OCI-M1 (cell line): ENCODE measurements at places on chromosomes 11 and 22.

DNA sequence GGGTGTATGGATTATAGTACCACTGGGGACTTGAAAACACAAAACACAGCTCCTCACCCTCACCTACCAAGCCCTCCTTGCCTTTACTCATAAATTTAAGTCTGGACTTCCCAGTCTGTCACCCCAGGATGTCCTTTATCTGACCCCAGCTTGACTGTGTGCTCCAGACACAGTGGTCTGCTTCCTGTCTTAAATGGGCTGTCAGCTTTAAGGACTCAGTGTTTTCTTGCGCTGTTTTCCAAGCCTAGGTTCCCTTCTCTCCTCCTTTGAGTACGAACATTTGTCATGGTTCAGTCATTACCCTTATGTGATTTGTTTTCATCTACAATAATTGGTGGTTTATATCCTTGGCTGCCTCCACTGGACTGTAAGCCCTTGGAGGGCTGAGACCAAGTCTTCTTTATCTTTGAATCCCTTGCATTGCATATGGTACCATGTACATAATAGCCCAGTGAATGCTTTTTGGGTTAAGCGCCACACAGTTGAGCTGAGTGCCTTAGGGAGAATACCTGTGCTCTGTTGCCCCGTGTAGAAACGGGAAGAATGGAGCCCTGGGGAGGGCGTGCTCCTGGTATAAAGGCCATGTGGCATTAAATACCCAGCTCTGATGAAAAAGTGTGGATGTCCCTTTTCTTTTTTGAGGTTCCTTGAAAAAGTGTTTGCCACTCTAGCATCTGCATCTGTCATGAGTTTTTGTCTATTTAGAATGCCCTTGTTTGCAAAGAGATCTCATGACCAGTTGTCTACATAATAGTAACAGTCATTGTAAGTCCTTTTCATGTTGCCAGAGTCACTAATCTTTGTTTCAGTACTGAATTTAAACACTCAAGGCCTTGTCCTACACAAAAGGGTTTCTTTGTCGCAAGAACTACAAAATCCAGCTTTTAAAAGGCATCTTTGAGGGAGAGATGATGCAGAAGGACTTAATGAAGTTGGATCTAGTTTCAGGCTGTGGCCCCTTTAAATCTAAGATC, 14.0 kb downstream of the PANX1 start:
- no peak for DNase-seq

DNA sequence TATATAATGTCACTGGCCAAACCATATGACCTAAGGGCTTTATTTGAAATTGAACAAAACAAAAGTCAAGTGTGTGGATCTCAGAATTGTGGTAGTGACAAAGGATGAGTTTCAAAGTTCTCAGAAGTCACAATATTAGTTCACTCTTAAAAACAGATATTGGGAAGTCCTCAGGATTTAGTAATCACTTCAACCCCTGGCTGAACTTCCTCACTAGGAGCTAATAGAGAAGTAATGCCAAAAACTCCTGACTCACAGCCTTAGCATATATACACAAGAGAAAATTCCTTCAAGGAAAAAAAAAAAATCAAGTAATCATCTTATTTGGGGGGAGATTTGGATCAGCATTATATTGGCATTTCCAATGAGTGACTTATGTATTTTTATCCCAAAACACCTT, 75.6 kb upstream of the APOA1 start:
- DNase-seq = no peak

DNA sequence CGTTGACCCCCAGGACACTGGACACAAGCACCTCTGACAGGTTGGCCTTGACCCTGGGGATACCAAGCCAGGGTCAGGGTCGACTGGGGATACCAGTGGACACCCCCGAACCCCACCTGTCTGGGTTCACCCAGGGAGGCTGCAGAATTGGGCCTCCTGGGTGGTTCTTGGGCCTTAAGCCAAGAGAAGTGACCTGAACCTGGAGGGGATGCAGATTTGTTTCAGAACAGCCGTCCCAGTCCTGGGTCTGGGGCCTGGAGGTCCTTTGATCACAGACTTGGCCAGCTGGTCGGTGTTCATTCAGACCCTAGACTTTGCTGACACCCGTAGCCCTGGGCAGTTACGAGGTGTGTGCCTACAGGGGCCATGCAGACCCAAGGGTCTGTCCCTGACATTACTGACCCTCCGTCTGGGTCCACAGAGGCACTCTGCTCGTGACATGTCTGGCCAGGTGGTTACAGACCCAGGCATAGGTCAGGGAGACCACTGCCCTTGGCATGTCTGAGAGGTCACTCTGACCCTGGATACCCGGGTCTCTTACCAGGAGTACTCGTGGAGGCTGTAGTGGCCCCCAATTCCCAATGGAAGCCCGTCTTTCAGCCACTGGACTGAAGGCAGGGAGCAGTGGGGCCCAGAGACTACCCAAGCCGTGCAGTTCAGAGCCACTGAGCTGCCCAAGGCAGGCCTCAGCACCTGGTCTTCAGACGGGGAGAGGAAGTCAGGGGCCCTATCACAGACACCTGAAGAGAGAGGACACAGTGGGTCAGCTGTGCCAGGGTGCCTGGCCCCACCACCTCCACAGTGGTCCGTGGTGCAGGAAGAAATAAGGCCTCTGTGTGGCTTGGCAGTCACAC, 6.4 kb downstream of the SIGIRR start:
- no peak for DNase-seq

DNA sequence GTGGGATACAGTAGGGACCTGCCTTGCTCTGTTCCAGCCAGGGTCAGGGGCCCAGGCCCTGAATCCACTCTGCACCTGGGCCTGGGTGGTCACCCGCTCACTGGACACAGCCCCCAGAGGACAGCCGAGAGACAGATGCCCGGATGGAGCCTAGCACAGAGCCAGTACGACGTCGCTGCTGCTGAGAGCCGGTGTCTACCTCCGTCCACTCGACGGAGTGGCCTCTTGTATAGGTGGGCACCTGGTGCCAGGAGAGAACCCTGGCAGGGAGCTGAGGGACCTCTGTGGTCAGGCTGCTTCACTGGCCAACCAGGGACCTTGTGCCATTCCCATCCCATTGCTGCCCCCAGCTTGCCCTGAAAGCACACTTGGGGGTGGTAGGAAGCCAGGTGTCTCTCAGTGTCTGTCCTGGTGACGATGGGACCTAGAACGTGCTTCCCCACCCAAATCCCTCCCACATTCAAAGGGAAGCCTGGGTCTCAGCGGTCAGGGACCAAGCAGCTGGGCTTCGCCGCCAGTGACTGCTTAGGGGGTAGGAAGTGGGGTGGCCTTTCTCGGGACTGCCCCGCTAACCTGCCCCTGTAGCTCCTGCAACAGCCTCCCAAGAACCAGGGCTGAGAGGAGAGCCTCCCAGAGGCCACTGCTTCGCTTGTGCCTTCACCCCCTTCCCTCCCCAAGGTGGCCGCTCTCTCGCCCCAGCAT, 10.3 kb upstream of the CERK start:
- DNase-seq = no peak

- no peak for DNase-seq
These were observed 47.6 kb downstream of the OR4C45 start for GRCh38 chr11:50080256-50080655.

DNA sequence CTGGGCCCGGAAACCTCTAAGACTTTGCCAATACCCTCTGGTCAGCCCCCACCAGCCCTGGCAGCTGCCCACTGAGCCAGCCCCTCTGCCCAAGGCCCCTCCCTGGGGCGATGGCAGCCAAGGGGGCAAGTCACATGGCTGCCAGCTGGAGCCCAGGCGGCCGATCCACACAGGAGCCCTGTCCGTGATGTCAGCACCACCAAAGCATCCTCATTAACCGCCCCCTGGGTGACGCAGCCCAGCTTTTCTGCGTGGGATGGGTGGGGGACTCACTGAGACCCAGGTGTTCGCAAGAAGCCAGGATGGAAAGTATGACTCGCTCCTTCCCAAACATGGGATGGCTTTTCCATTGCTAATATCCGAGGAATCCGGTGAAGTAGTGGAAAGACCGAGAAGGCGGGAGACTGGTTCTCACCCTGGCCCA, 46.6 kb upstream of the WNT7B start:
- no peak for DNase-seq

GRCh38 chr11:105211806-105212554, 72.4 kb upstream of the CARD18 start:
- no peak for DNase-seq

DNA sequence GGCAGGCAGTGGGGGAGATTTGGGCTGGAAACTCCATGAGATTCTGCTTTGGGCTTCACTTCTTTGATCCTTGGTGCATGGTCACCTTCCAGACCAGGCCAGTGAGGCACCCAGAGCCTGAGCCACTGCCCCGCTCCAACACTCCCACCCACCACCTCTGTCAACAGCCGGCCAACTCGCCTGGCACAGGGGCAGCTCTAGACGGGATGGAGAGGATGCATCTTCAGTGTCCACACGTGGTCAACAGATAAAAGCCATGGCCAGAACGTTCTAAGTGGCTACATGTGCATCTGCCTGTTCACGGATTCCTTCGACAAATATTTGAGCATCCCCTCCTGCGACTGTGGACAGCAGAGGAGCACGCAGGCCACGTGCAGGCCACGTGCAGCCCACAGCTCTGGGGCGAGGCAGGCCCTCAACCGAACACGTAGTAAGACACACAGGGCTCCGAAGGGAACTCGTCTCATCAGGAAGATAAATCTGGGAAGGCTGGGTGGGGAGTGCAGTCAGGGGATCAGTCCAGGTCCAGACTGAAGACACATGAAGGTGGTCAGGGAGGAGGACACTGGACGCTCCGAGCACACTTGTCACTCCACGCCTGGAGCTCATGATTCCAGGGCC, 1.2 kb downstream of the LRRC56 start:
- no peak for DNase-seq

GRCh38 chr22:43007519-43008102, 7.3 kb downstream of the PACSIN2 start:
- peak; percentile 93 for DNase-seq

DNA sequence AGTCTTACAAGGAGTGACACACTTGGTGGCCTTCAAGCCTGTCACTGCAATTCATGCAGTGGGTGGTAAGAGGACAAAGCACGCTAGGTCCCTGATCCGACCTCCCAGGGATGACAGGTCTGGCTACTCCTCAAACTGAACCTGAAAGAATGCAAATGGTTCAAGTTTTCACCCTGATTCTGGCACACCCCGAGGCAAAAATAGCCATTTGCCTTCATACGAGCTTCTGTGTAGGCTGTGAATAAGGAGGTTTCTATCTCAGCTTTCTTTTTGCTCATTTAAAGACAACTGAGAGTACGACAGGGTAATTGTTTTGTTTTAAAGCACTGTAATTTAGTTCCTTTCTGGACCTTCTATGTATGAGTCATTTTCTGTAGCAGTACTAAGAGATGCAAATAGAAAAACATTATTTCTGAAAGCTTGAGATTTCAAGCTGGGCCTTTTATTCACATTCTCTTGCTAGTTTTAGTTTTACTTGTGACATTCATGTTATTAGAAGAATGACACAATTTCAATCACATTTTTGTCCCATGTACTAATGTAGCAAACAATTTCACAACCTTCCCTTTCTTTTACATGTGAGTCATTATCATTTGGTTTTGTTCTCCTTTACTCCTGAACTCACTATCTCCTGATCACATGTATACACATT, 56.6 kb upstream of the FDX1 start:
- DNase-seq = peak; percentile 36

- DNase-seq = no peak
These were observed 33.0 kb downstream of the FAM168A start for GRCh38 chr11:73564903-73565302.

DNA sequence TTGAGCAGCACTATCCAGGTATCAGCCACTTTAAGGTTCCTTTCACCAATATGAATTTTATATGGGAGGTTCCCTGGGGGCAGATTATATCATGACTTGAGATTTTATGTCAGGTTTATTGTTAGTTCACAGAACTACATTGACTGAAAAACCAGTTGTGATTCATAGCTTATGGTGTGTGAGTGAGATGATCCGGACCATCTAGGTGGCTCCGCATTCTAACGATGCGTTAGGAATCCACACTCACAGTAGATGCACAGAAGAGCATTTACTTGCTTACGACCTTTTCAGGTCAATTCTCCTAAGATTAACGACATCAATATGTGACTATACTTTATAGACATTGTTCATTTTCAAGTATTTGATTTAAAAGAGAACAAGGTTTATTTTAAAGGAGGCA, 984.3 kb upstream of the CCDC90B start:
- no peak for DNase-seq

GRCh38 chr11:105670811-105671210, 60.9 kb downstream of the GRIA4 start:
- no peak for DNase-seq

DNA sequence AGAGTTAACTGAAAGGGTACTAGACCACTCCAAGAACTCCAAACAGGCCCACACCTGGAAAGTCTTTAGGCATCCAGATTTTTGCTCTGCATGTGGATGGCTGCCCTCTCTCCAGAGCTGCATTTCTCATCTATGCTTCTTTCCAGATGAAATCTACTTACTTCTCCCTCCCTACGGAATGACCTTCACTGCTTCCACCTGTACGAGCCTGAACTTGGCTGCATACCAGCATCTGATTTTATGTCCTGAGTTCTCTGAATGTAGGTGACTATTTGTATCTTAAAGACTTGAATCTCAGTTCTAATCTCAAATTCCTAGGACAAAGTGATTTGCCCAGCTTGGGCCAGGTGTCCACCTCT, 13.3 kb downstream of the CELF1 start:
- DNase-seq = no peak

- DNase-seq = peak; percentile 29
These were observed 1.8 kb downstream of the ALKBH8 start for GRCh38 chr11:107563702-107564101.

DNA sequence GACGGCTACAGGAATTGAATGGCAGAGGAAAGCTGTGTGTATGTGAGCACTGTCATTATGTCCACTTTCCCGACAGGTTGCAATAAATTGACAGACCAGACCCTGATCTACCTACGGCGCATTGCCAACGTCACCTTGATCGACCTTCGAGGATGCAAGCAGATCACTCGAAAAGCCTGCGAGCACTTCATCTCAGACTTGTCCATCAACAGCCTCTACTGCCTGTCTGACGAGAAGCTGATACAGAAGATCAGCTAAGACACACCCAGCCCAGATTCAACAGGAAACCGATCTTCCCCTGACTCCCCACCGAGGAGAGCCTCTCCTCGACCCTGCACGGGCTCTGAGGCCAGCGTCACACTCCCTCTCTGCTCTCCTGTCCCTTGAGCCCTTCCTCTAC, 11.5 kb upstream of the GRK2 start:
- no peak for DNase-seq

GRCh38 chr11:113840932-113841664, 34.3 kb downstream of the USP28 start:
- peak; percentile 71 for DNase-seq

DNA sequence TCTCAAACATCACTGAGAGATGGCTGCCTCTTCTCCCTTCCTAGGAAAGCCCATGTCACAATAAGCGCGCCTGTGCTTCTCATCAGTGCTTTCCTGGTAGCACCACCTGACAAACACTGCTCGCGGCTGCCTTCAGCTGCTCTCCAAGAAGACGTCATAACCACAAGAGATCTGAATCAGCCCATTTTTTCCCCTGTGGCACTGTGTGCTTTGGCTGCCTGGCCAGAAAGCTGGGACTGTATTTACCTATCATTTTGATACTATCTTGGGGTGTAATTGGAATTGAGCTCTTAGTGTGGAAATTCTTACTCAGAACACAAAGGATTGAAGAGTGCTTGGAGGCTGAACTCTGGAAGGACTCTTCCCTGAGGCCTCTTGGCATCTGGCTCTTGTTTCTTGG, 50.3 kb upstream of the EHF start:
- DNase-seq = peak; percentile 44
